ENCODE measurements at places on chromosomes 1 and 21.

DNA sequence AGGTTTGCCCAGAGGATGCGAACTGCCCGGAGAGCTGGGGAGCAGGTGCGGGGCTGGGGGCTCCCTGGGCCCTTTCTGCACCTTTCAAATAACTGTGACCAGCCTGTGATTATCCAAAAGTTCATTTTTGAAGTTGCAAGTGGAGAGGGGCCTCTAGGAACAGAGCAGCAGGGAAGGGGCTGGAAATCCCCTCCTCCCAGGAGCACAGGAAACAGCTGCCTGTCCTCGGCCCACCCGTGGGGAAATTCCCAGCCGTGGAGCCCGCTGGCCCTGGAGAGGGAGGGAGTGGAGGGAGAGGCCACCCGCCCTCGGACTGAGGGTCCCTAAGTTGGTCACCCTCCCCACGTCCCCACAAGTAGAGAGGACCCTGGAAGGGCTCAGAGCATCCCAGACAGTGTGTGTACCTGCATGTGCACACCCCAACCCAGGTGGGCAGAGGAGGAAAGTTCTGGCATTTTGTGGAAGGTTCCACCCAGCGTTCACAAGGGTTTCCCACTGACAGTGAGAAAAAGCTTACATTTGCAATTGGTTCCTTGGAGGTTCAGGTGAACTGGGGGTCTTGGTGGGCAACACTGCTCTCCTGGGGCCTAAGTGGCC, 1.2 kb upstream of the TNFRSF4 start:
- DNase-seq: no peak

GRCh38 chr1:187680823-187681222, 852.1 kb downstream of the PLA2G4A start:
- no peak for DNase-seq

DNA sequence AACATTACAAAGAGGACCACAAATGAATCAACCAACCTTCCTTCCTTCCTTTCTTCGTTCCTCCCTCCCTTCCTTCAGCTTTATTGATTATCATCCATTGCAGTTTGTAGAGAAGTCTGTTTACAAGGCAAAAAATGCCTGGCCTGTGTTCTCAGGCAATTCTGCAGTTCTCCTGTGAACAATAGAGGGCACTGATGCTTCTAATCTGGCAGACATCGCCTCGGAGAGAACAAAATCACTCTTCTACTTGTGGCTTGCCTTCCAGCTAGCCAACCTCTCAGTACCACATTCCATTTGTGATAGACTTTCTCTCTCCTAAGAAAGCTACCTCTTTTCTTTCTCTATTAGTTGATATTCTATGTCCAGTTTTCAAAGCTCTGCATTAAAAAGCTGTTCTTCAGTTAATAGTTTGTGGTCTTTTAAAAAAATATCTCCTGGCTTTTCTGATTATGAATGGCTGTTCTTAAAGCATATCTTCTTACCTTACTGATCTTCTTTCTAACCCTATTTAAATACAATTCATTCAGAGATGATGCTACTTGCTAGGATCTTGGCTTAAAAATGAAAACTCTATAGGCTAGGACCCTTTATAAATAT, 26.9 kb upstream of the ESRRG start:
- DNase-seq: no peak

GRCh38 chr1:29861446-29861845, 625.1 kb downstream of the PTPRU start:
- DNase-seq: no peak

GRCh38 chr1:78053498-78053897, 7.7 kb downstream of the GIPC2 start:
- no peak for DNase-seq

- DNase-seq: no peak
Measured at GRCh38 chr1:180670681-180671080, 38.9 kb downstream of the XPR1 start.

DNA sequence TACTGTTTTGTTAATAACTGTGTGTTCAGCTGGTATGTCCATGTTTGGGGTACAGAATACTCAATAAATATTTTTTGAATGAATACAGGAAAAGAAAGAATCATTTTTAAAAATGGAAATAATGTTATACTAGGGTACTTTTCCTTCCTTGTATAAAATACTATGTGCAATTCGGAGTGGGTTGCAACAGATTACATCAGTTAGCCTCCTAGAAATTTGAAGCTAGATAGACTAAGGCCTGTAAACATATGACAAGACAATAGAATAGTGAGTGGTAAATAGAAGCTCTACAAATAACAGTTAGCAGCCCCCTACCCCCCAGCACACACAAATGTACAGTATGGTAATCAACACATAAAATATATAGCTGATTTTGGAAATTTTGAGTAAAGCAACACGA, 195.9 kb downstream of the KCNT2 start:
- no peak for DNase-seq

GRCh38 chr1:165173409-165173808, 183.1 kb downstream of the LMX1A start:
- no peak for DNase-seq

DNA sequence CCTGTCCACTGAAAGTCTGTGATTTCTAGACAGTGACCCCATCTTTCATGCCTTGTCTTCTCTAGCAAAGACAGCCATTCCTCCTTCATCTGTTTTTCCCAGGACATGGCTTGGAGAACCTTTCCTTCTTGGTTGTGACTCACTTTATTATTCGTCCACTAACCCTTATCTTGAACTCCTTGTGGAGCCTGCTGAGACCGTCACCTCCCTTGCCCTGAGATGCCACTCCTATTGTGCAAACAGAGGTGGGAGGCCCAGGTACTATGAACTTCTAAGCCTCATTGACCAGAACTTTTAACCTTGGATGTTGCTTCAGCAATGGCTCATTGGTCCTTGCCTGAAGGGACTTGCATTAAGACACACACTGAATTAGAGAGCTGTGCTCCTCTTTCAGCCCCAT, 117.5 kb downstream of the FOXD2 start:
- DNase-seq: no peak

DNA sequence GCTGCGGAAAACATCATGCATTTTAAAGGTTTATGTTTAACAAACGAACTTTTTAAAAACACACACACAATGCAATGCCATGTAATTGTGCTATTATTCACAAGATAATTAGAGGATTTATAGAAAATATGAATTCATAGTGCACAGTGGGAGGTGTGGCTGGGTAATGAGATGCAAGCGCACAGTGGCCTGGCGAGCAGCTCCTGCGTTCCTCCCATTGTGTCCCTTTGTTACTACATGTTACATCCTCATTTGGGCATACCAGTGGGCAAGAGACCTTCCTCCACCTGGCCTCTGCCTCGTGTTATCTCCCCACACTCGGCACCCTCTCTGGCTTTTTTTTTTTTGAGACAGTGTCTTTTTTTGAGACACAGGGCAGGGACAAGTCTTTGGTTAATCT, 30.0 kb upstream of the TENT5B start:
- no peak for DNase-seq

- DNase-seq: no peak
Measured at GRCh38 chr1:29335573-29335972, 99.3 kb downstream of the PTPRU start.

DNA sequence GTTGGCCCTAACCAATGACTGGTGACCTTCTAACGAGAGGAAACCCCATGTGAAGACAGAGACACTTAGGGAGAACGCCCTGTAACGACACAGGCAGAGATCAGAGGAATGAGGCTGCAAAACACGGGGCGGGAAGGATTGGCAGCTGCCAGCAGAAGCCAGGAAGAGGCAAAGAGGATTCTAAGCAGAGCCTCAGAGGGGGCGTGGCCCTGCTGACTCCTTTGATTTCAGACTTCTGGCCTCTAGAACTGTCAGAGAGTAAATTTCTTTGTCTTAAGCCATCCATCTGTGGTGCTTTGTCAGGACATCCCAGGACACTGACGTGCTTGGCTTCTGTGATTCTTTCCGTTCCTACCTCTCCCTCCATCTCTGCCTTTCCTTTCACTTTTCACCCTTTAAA, 79.3 kb downstream of the SH3BGR start:
- DNase-seq: no peak

Measured in activated CD8-positive, alpha-beta memory T cell treated with anti-CD3 and anti-CD28 coated beads for 4 hours (primary cell).